ENCODE measurements at places on chromosomes 1 and 21. TPM values are rescaled to one million over a fixed set of nuclear protein-coding genes. Genes with fewer than 3 reads are reported as not detected.

The PPFIA4 gene
- 9.6 TPM for polyA plus RNA-seq

The TGFB2 gene
- 13.5 TPM for polyA plus RNA-seq

The S100A7A gene
- not detected for polyA plus RNA-seq

The DMBX1 gene
- polyA plus RNA-seq = not detected

The AADACL3 gene
- polyA plus RNA-seq = not detected

The SPATA1 gene
- 2.6 TPM for polyA plus RNA-seq
